ENCODE measurements at places on chromosomes 11 and 22.

DNA sequence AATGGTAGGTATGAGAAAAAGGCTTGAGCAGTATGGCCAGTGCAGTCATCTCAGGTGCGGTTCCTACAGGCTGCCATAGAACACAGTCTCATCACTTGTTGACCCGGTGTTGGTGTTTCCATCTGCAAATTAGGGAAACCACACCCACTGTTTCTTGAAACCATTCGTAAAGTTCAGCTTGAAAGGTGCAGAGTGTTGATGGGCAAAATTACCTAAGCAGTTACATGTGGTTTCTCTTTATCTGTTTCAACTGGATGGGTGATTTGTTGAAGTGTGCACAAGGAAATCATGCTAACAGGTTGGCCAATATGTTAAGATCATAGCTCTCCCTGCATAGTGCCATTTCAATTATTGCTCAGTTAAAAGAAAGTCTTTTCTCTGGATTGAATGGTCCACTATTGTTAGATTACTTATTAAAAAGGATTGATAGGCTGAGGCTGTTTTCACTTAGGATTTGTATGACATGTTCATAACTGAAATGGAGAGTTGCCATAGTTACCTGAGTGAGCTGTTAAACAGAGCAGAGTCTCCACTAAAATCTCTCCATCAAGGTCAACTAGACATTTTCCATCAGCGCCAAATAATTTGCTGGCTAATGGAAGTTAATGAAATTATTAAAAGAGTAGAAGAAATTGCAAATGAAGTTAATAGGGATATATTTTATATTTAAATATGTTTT, 203.1 kb upstream of the MTMR2 start:
- DNase-seq, result no peak

DNA sequence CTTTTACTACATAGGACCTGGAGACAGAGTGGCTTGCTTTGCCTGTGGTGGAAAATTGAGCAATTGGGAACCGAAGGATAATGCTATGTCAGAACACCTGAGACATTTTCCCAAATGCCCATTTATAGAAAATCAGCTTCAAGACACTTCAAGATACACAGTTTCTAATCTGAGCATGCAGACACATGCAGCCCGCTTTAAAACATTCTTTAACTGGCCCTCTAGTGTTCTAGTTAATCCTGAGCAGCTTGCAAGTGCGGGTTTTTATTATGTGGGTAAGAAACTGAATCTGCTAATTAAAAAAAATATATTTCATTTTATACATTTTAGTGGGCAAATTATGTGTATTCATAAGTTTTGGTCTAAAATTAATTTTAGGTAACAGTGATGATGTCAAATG, 7.8 kb downstream of the BIRC3 start:
- no peak for DNase-seq

DNA sequence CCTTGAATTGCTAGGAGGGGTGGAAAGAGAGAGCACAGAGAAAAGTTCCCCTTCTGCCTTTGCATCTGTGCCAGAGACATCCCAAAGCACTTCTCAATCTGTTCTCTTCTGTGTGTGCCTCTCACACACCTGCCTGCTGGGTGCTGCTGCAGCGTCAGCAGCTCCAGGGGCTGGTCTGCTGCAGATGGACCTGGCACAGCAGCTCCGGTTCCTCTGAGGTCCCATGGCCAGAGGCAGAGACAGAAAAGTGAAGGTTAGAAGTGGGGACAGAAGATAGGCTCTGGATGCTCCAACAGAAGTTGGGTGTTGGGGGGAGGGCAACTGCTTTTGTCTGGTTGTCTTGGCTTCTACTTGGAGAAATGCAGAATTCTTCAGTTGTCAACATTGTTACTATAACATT, 48.9 kb upstream of the KIRREL3 start:
- DNase-seq, result no peak

DNA sequence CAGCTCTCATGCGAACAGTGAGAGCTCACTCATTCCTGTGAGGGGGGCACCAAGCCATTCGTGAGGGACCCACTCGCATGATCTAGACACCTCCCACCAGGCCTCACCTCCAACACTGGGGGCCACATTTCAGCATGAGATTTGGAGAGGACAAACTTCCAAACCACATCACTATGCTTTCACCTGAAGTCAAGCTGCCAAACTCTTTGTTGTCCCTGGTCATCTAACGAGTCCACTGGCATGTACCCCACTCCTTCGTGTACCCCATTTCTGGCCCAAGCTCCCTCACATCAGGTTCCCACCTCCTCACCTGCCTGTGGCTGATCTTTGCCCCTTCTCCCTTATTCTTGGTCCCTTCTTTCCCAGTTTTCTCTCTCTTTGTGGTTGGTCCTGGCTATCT, 198.9 kb downstream of the ADAMTS15 start:
- DNase-seq, result no peak

- peak; percentile 37 for DNase-seq
These were observed 29.9 kb upstream of the AQP11 start for GRCh38 chr11:77559686-77560401.

GRCh38 chr11:62726915-62727164, 417 bp downstream of the HNRNPUL2 start:
- DNase-seq, result no peak

GRCh38 chr11:99535406-99535805, 514.7 kb downstream of the CNTN5 start:
- no peak for DNase-seq

DNA sequence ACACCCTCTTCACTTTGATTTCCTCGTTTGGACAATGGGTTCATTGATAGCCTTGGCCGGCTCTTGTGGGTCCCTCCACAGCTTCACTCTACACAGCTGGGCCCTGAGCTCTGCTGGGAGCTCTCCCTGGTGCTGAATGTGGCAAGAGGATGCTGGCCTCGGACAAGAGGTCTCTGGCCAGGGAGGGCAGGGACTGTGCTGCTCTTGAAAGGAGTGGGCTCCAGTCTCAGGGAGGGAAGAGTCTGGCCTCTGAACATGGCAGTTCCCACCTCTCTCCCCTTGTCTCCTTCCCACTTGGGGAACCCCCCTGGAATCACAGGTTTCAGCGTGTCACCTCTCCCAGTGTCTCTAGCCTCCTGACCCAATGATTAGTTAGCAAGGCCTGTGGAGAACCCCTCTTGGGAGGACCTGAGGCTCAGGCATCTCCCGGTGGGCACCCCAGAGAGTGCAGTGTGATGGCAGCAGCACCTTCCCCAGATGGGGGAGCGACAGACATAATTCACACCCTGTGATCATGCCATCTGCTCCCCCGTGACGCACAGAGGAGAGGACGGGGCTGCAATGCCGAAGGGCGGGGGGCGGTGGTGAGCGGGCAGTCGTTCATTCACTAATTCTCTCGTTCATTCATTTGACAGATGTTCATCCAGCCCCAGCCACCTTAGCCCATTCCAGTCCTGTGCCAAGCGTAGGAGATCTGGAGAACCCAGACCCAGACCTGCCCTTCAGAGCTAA, 2.8 kb upstream of the CABP7 start:
- peak; percentile 25 for DNase-seq

DNA sequence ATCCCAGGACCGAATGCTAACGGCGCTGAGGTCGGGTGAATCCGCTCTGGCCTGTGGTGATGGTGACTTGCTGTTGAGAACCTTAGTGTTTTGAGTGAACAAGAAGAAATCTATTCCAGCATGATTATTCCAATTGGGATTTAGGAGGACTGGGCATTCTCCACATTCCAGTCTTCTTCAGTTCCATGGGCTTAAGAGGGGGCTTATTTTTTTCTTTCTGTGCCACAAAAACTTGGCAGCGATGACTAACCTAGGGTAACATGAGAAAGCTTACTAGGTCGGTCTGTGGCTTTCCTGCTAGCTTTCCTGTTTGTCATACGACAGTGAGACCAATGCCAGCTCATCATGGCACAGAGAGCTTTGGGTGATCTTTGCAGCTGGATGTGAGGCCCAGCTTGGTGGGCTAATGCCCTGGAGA, 62.9 kb upstream of the ATXN10 start:
- DNase-seq, result no peak

DNA sequence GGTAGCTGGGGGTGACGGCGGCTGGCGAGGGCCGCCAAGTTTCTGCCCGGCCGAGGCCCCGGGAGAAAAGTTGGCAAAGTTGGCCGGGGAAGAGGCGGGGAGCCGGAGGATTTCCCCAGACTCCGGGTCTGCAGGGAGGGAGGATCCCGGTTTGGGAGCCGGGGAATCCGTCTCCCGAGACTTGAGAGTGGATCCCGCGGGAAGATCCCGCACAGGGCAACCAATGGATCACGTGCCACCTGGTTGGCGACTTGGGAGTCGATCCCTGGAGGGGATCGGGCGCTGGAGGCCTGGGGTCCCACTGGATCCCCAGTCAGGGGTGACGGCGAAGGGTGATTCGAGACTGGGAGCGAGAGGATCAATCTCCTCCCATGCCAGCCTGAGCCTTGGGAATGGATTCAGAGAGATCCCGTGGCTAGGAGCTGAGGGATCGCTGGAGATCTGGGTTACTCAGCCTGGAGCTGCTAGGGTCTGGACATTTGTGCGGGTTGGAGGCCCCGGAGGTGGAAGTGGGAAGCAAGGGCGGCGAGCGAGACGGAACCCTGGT, 394 bp downstream of the KIAA1671 start:
- no peak for DNase-seq

DNA sequence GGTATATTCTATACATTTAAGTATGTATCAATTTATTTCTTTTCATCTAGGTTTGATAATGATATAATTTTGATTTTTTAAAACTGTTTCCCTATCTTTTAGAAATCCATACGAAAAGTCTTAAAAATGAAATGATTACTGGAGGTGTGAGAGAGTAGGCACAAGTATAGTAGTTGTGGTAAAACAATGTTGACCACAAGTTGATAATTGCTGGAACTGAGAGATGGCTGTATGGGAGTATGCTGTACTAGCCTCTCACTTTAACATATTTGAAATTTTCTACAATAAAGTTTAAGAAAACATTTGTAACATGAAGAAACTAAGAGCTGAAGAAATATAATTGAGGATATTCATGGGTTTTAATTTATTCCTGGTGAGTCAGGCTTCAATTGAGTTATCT, 30.0 kb downstream of the FSHB start:
- no peak for DNase-seq

GRCh38 chr22:46758867-46759290, 3.6 kb upstream of the TBC1D22A start:
- DNase-seq, result no peak

DNA sequence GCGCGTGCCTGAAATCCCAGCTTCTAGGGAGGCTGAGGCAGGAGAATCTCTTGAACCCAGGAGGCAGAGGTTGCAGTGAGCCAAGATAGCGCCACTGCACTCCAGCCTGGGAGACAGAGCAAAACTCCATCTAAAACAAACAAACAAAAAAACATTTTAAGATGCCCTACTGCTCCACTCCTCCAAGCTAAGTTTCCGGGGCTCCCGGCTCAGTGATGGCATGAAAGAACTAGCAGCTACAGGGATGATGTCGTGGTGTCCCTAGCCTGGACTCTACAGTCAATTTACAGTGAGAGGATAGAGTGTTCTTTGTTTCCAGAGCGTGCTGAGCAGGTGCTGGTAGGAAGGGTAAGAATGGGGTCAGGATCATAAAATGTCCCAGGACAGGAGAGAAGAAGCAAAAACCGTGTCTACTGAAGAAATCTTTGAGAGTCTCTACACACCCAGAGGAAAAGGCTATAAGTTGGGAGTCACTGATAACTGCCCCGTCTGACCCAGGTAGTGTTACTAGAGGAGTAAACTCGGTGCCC, 1.2 kb upstream of the ZBTB3 start:
- DNase-seq, result no peak

GRCh38 chr11:109148669-109149068, 273.3 kb upstream of the C11orf87 start:
- DNase-seq, result no peak

GRCh38 chr22:46084943-46085827, 65.1 kb upstream of the PPARA start:
- peak; percentile 82 for DNase-seq

All from AG09319 (cell line).